ENCODE measurements at places on chromosomes 2 and 18.

GRCh38 chr2:218015586-218016521, 13.1 kb upstream of the TNS1 start:
- no peak for DNase-seq

DNA sequence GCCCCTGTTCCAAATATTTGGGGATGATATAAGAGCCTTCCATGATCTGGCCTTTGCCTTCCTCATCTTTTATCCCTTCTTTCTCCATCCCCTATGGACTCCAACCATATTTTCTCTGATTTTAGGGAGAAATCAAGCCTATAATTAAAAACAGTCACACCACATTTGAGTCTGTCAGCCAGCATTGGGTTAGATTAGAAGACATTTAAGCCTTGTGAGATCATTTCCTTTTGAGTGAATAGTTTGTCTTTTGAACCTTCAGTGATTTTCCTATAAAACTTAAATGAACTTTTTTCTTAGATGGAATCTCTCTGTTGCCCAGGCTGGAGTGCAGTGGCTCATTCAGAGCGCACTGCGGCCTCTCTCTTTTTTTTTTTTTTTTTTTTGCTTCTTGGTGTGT, 7.6 kb upstream of the C18orf32 start:
- DNase-seq = no peak

DNA sequence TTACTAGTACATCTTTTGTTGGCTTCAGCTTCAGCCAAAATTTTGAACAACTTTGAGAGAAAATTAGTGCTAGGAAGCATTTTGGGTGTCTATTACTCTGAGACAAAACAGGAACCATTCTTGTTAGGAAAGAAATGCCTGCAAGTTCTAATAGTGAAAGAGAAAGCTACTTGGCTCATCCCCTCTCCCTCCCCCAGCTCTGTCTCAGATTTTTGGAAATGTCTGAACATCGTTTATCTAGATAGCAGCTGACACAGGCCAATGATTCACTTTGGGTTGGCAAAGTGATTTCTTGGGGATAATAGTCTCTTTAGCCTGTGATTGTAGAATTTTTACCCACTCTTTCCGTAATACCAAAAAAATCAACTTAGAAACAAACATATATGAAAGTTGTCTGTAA, 42.3 kb upstream of the PTPRM start:
- no peak for DNase-seq

- no peak for DNase-seq
These were observed 68.8 kb upstream of the SMAD7 start for GRCh38 chr18:49019446-49020045.

DNA sequence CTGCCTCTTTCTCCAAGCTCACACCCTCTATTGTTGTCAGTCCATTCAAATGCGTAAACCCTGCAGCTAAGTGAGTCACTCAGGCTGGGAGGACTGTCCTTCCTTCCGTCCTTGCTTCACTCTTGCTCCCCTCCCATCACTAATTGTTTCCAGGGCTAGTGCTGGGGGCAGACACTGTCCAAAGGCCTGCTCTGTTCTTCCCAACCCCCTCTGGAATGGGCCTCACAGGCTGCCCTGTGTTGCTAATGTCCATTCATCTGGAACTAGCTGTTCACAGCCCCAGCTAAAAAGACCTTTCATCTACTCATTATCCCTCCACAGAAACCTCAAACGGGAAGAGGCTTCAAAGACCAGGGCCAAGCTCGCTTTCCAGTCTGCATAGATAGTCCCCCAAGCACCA, 31.9 kb upstream of the NRP2 start:
- no peak for DNase-seq

DNA sequence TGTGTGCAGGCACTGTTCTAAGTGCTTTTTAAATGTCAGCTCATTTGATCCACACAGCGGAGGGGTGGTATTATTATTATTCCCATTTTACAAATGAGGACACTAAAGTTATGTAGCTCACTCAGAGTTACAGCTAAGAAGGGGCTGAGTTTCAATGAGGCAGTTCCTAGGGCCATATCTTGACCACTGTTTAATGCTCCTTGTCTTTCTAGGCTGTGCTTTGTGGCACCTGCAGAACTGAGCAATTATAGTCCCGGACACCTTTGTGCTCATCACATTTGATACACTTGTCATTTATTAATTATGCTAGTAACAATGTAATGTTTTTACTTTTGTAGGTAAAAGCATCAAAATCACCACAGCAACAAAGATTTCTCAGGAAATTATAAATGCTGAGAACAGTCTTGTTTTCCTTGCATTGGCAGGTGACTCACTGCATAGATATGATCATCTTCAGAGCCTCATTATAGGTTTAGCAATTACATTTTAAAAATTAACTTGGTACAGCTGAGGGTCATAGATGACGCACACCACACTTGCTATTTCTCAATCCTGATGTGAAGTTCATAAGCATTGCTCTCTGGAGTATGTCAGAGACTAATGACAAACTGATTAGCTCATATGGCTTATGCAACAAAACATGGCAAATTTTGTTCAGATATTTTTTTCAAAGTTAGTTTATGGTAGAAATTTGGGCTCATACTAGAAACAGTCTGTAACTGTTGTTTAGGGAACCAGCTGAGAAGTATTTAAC, 366.8 kb downstream of the TGIF1 start:
- DNase-seq = no peak

- no peak for DNase-seq
These were observed 3.3 kb upstream of the TCF7L1 start for GRCh38 chr2:85129861-85130260.

- no peak for DNase-seq
These were observed 4.6 kb upstream of the IMPACT start for GRCh38 chr18:24421831-24422230.

DNA sequence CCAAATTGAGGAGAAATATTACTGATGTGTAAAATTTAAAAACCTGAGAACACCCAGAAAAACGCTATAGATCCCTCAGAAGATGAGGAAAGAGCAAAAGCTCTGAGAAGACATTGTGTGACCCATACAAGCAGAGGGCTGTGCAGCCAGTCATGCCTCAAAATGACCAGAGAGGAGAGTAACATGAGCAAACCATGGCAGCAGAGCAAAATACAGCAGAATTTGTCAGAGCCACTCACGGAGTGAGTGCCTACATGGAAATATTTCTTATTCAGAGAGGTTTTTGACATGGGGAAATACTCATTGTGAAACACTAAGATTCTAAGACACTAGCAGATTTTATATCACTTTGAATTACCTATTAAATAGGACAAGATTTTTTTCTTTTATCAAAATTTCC, 96.8 kb upstream of the DNAJC10 start:
- DNase-seq = no peak

DNA sequence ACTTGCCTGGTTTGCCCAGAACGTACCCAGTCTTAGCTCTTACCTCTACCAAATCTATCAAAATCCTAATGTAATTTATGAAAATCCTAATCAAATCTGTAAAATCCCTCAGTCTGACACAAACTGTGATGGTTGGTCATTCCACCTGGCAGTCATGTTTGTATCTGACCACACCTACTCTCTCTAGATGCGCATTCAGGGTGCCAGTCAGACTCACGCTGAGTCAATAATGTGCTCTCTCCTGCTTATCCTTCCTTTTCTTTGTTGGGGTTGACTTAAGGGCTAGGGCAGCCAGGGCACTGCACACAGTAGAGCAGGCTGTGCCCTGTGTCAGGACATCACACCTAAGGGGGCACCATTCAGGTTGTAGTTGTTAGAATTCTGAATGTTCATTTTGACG, 48.5 kb upstream of the PARD3B start:
- no peak for DNase-seq

DNA sequence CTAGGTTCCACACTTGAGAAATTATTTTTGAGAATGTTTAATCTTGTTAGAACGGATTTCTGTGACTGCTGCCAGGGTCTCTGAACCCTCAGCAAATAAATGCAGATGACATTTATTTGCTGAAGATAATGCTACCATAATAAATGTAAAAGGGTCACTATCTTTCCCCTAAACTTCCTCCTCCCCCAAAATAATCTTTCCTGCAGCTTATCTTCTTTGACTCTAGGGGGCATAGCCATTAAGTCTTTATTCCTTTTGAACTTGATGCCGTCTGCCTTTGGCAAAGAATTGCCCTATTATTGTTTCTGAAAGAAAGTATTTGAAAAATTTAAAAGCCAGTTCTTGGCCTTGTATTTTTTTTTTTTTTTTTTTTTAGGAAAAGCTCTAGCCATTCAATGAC, 63.6 kb upstream of the ACSL3 start:
- DNase-seq = no peak

DNA sequence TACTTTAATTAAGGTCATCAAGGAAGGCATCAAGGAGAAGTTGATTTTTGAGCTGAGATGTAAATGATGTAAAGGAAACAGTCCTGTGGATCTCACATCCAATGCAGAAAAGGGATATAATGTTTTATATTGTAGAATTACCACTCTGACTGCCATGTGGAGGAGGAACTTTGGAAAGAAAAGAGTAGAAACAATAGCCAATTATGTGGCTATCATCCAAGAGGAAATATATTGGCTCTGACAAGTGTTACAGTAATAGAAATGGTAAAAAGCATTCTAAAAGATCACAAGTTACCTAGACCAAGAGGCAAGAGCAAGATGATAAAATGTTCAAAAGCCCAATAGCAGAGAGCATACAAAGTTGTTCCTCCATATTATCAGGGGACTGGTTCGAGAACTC, 26.8 kb downstream of the BARD1 start:
- DNase-seq = no peak

GRCh38 chr2:199055336-199055735, 402.4 kb downstream of the SATB2 start:
- DNase-seq = no peak

GRCh38 chr2:237629188-237629534, 1.8 kb downstream of the LRRFIP1 start:
- DNase-seq = no peak

GRCh38 chr18:58962336-58962735, 97.7 kb downstream of the ZNF532 start:
- no peak for DNase-seq

DNA sequence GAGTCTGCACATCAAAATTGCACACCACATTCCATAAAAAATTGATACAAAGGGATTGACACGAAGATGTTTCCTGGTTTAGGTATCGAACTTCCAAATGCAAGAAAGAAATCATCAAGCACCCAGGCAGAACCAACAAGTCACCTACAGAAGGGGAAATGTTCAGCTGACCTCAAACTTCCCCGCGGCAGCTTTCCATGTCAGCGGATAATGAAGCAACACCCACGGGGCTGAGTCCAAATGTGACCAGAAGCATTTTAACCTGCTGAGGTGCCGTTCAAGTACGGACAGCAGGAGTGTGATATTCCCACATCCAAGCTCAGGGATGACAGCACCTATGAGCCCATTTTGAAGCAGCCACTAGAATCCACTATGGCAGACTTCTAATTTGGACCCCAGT, 124.9 kb downstream of the GALNT14 start:
- DNase-seq = no peak

- DNase-seq = no peak
These were observed 1.7 kb downstream of the CYBRD1 start for GRCh38 chr2:171524018-171524401.

DNA sequence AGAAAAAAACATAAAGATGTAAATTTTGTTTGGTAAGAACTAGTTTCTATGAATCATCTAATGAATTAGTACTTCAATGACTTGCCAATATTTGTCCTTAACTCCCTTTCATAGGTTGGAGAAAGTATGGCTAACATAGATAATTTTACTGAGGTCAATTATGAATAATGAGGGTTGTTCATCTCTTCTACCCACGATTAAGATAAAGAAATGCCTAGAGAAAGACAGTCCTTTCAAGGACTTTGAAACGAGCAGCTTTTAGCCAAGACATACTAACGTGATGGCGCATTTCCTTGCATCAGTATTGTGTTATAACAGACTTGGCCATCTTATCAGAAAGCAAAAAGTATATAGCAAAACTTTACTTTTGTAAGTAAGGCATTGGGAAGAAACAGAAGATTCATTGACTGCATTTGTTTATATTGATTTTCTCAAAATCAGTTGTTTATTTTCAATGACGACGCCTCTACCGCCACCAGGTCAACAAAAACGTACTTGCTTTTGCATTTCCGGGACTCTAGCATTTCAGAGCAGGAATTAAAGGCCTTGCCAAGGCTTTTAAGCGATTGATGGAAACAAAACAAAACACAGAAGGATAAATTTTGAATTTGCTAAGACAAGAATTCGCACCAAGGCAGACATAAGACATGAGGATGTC, 961 bp downstream of the RBM43 start:
- DNase-seq = no peak

DNA sequence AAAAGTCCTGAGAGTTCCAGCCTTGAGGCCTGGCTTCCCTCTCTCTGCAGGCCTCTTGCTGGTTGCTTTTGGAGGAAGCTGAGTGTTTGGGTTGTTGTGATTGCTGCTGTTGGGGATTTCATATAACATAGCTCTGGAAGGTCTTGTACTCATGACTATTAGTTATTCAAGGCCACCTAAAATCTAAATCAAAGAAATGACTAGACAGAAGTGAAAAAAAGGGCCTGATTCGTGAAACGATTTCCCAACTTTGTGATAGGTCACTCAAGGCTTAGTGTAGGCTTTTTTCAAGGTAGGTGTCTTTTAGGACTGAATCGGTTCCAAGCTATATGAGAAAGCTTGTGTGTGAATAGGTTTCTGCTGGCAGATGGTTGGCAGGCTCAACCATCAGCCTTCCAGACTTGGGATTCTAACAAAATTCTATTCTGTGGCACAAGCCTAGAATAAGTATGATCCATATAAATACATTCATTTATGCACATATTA, 164.4 kb downstream of the FMNL2 start:
- no peak for DNase-seq

DNA sequence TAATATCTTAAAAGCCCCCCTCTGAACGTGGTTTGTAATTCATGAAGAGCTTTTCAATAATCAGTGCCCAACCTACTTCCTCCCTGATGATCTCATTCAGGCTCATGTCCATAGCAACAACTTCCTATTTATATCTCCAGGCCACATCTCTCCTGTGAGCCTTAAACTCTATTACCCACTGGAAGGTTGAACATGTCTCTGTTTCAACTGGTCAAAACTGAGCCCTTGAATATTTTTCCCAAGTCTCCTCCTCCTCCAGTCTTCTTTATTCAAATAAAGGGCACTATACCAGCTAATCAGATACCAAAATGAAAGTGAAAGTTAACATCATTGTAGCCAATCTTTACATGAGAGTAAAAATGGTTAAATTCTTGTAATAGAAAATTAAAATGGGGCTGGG, 63.7 kb upstream of the ITGA4 start:
- DNase-seq = no peak

Data from thoracic aorta (tissue), 2 donors.